NCI-H1092 treated with DMSO at 0.1 percent for 48 hours (cell line): ENCODE measurements at places on chromosomes 4 and X.

DNA sequence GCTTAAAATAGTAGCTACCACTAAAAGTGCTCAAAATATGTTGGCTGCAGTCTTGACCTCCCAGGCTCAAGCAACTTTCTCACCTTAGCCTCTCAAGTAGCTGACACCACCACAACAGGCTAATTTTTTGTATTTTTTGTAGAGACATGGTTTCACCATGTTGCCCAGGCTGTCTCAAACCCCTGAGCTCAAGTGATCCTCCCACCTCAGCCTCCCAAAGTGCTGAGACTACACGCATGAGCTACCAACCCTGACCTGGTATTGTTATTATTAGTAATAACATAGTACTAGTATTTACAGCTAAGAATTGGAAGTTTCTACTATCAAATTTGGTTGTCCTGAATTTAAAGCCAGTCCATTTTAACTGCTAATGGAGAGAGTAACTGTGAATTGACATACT, 18.0 kb downstream of the STAP1 start:
- DNase-seq = no peak

DNA sequence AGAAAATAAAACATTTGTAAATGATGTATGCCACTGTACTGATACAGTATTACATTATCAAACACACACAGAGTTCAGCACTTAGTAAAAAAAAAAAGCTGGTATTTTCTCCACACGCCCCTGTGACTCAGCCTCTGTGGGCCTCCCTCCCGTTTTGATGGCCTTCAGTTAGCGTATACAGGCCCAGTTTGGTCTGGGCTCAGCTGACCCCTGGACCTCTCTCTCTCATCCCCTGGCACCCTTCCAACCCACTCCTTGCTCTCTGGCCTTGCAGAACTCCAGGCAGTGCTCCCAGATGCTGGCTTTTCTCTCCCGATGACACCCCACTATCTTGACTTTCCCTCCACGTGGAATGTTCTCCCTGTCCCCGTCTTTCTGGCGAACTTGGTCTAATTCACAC, 89.0 kb upstream of the LIMCH1 start:
- DNase-seq = no peak

GRCh38 chr4:3201718-3202702, 46.9 kb upstream of the MSANTD1 start:
- no peak for DNase-seq

- no peak for DNase-seq
These were observed 118.5 kb upstream of the FAM9C start for GRCh38 chrX:13162772-13163410.

- no peak for DNase-seq
These were observed 16.0 kb upstream of the PPEF1 start for GRCh38 chrX:18691431-18691830.

DNA sequence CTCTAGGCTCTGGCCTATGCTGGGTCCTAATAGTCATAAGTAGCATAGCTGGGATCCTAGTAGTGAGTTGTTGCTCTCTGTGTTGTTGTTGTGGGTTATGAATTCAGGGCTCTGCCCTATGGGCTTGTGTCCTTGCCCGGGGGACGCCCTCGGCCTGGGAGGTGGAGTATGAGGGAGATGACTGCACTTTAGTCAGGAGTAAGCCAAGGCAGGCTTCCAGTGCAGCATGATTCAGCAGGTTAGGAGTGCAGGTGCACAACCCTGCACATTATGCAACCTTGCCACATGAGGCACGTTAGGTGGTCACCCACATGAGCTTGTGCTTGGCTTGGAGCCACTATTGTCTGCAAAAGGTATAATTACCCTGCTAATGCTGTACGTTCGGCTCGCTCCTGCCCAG, 58.4 kb upstream of the CCDC149 start:
- no peak for DNase-seq

DNA sequence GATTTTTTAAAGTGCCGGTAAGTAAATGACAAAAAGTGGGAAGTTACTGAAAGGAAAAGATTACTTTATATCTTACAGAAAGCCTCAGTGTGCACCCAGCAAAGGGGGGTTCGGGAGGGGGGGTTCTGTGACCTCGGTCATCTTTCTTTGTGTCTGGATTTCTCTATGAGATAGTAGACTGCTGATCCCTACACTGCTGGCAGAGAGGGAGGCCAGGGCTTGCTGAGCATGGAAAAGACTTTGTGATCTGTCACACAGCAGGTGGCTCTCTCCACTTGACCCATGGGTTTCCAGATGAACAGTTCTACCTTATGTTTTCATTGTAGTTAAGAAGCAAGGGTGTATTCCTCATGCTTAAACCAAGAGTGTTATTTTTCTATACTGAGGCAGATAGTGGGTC, 475.6 kb downstream of the PCDH10 start:
- DNase-seq = no peak

DNA sequence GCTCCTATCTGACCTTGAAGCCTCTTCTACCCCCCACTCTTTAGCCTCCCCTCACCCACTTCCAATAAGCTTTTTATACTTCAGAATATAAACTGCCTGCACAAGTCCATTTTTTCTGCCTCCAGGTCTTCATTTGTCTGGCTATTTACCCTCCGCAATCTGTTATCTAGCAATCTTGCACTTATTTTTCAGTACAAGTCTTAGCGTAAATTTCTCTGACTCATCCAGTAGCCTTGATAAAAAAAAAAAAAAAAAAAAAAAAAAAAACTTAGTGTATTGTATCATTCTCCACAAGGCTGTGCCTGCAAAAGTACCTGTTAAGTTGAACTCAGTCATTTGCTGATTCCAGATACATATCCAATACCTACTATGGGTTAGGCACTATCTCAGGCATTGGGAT, 219.5 kb upstream of the DKK2 start:
- DNase-seq = no peak

- DNase-seq = no peak
These were observed 15.9 kb downstream of the CTAG1A start for GRCh38 chrX:154600759-154601374.

- DNase-seq = no peak
These were observed 56.1 kb downstream of the CNGA2 start for GRCh38 chrX:151790481-151791160.

GRCh38 chrX:130645955-130646583, 244.3 kb downstream of the RBMX2 start:
- no peak for DNase-seq

DNA sequence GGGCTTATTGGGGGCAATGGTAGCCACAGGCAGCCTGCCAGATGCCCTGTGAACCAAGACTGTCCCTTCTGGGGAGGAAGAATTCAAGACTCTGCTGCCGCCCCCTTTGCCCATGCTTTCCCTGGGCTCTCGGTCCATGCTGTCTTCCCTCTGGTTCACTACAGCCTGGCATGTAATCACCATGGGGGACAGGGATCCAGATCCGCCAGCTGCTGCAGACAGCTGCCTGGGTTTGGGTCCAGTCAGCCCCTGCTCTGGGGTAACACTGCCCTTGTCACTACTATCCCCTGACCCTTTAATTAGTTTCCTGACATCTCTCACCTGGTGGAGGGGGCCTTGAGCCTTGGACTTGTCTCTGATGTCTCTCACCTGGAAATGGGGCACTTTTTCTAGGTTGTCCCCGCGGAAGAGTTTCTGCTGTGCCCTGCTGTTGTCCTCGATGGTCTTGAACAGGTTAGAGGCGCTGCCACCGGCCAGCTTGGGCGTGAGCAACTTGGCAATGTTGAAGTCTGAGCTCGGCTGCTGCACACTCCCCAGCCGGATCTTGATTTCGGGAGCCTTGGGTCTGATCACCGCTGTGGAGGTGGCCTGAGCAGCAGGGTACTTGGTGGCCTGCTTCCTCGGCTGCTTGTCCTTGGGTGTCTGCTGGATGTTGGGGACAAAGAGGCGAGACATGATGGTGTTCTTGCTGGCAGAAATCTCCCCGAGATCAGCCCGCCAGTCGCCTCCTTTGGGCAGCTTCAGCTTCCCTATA, 6.4 kb downstream of the C4orf54 start:
- DNase-seq = no peak

- no peak for DNase-seq
These were observed 1095.5 kb upstream of the IGFBP7 start for GRCh38 chr4:58205446-58206235.

- no peak for DNase-seq
These were observed 183.7 kb upstream of the LDB2 start for GRCh38 chr4:17082186-17082585.

- no peak for DNase-seq
These were observed 57.4 kb downstream of the LGI2 start for GRCh38 chr4:24973404-24973746.

DNA sequence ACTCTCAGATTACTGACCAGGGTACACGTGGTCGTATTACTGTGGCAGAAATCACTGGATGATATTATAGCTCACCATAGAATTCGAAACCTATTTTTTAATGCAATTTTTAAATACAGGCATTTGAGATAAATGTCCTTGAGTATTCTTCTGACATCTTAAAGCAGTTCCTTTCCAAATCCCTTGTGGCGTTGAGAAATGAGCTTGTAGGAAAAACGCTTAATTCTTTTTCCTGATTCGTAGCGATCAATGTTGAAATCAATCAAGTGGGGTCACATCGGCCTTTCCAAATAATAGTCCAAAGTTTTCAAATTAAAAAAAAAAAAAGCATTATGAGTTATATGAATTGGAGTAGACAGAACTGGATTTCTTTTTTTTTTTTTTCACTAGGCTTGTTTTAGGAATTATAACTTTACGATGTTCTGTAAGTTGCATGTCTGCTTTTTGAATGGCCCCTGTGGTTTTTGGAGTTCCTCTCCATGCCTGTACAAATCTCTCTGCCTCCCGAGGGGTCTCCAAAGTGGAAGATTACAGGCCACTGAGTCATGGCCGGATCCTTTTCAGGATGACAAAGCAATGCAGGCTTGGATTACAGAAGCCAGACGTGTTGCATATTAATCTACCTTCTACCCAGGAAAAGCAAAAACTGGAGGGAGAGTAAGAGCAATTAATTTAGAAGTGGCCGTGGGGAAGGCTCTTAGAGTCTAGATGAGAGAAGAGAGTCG, 226.1 kb downstream of the SHOX start:
- no peak for DNase-seq

- DNase-seq = no peak
These were observed 633.3 kb downstream of the ANKRD50 start for GRCh38 chr4:124079174-124079780.

DNA sequence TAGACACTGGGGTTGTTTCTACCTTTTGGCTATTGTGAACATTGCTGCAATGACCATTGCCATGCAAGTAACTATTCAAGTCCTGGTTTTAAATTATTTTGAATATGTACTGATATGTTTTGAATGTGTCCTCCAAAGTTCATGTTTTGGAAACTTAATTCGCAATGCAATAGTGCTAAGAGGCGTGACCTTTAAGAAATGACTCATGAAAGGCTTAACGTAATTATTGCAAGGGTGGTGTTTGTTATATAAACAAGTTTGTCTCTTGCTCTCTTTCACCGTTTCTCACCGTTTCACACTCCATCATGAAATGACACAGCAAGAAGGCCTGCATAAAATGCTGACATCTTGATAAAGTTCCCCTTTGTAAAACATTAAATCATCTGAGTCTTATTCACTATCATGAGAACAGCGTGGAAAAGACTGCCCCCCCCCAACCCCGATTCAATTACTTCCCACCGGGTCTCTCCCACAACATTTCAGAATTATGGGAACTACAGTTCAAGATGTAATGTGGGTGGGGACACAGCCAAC, 506.9 kb upstream of the FAM47C start:
- DNase-seq = no peak

DNA sequence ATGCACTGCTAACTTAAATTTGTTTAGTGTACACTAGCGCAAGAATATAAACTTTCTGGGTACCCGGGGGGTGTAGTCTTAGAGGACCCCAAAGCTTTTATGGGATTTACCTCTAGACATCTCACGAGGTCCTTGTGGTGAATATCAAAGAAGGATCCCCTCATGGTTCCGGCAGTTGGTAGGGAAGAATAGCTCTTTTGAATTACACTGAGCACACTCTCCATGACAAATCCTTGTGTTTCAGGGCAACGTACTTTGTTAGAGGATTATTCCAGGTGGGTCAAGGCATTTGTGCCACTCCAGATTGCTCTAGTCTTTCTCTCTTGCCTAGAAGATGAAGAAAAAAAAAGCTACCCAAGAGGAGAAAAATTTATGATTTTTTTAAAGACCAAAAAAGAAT, 387.6 kb downstream of the PDHA2 start:
- DNase-seq = no peak

DNA sequence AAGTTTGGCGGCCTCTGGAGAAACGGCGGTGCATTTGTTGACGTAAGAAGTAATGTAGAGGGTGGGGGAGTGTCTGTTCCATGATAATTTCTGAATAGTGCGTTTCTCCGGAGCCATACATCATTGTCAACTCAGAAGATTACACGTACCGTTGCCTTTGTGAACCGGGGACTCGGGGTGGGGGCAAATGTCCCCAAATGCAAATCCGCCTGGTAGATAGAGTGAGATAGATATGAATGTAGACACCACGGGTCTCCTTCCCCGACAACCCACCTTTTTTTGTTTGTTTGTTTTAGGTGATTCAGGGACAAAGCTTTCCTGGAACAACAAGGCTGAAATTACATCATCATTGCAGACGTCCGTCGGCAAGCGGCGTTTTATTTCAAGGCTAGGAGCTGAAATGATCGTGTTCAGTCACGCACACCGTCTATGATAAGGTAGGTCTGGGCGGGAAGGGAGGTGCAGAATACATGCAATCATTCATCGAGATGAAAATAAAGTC, 96.0 kb upstream of the PPP2R3B start:
- no peak for DNase-seq

GRCh38 chr4:101989551-101989950, 199.0 kb downstream of the BANK1 start:
- no peak for DNase-seq

DNA sequence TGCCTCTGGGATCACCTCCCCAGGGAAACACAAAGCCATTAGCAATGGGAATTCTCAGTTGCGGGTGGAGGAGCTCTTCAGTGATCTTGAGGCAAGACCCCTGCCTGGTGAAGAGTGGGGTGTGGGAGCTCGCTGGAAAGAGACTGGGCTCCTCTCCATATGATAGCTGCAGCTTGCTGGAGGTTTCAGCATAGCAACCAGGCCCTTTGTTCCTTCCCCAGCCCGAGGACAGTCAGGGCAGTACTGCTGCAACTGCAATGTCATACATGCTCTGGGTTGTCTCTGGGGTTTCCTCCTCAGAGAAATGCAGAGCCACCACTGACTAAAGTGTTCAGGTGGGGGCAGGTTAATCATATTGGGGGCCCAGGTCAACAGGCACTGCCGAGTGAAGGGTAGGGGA, 81.3 kb downstream of the ARHGAP24 start:
- no peak for DNase-seq
